ENCODE measurements at places on chromosomes 12 and 14.

GRCh38 chr14:50871914-50872732 is at the start of gene ABHD12B:
Gene ABHD12B, plus strand, starts transcription at chr14:50872053. Its CDS starts 122 bp downstream, at chr14:50872175.
- no peak for DNase-seq

- DNase-seq = no peak
Observed at GRCh38 chr12:45685680-45686079, 43.8 kb upstream of the ARID2 start.

DNA sequence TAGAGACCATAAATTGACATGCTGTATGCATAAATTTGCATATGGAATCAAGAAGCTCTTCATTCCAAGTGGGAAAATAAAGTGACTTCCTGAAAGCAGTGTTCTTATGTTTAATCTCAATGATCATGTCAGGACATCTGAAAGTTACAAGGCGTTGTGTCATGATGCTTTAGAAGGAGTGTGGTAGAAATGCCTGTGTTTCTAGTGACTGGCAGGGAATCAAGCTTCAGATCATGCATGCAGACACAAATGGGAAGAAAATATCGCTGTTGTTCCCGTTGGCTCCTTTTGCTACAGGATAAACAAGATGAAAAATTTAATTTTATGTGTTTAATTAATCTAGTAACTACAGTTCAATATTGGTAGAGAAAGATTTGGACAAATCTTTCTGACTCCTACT is 298.1 kb upstream of the SYT1 start:
- DNase-seq = no peak

DNA sequence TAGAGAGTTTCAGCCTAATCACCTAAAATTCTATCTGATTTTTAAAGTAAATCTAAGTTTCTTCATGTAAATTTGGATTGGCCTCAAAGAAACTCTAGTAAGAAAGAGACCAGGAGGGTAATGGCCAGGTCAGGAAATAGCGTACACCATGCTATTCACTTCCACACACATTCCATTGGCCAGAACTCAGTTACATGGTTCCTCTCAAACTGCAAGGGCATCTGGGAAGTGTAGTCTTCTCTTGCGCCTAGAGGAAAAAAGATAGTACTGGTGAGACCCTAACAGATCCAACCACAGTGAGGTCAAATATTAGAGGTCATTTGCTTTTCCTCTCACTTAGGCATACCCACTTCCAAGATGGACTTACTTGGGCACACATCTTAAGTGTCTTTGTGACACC is 39.1 kb downstream of the MBIP start:
- no peak for DNase-seq

GRCh38 chr14:105181549-105182295 is 610 bp upstream of the NUDT14 start:
- no peak for DNase-seq

GRCh38 chr12:130873825-130874224 is 2.0 kb downstream of the RAN start:
- DNase-seq = no peak

DNA sequence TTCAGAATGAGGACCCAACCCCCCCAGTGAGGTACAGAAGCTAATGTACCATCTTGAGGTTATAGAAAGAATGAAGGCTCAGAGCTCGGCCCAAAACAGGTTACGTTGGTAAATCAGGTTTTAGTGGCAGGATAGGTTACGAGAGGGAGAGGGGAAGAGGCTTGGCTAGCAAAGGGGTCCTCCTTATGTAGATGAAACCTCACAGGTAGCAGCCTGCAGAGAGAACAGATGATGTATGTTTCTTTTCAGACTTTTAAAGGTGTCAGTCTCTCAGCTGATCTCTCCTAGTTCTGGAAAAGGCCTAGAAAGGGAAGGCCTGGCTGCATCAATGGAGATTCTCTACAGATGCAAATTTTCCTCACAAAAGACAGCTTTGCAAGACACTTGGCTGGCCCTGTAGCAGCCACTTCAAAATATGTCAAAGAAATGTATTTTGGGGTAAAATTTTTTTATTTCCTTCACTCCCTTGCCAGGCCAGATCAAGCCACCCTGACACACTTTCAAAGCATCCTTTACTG is 71.7 kb upstream of the CPSF6 start:
- no peak for DNase-seq

DNA sequence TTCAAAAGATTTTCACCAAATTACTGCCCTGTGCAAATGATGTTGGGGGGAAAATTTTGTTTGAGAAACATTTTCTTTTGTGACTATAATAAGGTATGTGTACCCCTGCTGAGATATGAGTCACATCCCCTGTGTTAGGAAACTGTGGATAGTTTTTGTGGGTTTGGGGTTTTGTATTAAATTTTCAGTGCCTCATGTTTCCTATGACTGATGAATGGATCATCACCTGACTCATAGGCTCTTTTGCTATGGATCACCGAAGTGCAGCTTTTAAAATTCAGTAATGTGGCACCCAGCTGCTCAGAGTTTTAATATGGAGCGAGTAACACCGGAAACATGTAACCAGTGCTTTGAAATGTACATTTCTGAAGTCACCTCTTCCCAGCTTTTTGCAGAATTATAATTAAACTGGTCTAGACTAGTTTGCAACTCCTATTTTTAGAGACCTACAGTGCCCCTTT is 167.4 kb upstream of the HMGA2 start:
- DNase-seq = no peak

DNA sequence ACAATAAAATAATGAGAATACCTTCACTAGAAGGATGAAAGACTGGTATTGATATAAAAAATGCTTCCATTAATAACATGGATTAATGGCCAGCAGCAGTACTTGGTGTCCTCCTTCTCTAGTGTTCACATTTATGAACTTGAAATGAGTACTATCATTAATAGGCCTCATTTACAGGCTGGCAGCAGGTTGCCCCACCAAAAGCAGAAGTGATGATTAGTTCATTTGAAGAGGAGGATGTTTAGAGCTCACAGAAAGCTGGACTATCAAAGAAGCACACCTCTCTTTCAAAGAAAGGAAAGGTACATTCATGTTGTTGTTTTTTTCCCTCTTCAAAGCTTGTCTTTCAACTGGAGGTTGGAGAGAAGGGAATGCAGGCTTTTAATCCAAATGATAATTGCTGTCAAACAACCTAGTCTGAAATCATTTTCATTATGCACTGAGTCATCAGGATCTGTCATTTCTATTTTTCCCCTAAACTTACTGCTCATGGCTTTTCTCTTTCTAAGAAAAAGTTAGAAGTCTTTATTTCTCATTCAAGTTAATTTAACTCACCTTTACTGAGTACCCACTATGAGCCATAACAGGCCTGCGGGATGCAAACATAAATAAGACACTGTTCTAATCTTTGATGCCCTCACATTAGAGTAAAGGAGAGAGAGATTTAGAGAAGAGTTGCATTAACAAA is 157.9 kb upstream of the GRIP1 start:
- DNase-seq = no peak

- no peak for DNase-seq
Observed at GRCh38 chr12:120720234-120720986, 5.2 kb upstream of the ACADS start.

DNA sequence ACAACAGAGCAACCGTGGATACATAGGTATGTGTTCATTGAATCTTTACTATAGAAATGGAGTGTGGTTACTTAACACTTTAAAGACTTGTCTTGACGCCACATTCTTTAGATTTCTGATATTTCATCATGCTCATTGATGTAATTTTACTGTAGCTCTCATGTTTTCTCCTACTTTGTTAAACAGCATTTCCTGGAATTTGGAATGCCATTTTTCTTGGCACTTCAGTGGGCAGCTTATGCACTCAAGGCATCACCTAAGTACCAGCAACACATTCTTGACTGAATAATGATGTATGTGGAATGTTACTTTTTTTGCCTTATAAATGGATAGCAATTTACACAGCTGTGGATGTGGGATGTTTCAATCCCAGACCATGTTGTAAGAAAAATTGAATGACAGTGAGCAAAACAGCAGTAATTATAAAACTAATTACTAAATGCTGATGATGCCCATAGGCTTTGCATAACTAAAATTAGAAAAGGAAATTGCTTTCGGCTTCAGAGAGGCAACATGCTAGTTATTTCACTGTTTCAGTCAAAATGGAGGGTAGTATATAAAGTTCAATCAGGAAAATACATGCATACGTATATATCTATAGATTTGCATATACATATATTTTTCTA is 298.5 kb downstream of the NPAS3 start:
- no peak for DNase-seq

DNA sequence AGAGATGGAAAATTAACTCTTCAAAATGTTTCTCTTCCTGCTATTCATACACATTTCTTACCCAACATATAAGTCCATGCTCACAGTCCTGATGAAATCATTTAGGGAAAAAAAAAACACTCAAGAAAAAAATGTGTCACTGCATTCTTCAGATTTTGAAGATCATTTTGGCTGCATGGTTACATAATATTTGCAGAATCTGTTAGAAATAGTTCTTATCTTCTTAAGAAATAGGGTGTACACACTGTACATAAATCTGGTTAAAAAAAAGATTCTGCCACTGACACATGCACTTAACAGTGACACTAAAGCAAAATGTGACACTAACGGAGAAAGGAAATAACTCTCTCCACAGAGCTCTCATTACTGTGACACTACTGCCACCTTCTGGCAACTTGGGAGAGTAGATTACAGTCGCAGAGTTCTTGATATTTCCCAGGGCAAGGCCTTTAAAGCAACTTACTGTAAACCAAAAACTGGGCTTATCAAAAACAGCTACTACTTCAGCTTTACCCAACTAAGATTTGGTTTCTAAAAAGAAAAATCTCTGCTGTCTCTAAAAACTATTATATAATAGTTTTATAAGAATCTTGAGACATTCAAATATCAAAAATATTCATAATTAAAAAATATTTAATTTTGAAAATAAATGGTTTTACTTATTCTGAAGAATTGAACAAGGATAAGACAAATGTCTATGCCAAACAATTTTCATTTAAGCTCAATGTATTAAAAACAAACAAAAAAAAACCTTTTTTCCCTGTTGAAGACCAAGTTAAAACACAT is 65.0 kb downstream of the SETD3 start:
- DNase-seq = peak; percentile 40

GRCh38 chr14:57797160-57797559 is 68.7 kb downstream of the SLC35F4 start:
- DNase-seq = no peak

DNA sequence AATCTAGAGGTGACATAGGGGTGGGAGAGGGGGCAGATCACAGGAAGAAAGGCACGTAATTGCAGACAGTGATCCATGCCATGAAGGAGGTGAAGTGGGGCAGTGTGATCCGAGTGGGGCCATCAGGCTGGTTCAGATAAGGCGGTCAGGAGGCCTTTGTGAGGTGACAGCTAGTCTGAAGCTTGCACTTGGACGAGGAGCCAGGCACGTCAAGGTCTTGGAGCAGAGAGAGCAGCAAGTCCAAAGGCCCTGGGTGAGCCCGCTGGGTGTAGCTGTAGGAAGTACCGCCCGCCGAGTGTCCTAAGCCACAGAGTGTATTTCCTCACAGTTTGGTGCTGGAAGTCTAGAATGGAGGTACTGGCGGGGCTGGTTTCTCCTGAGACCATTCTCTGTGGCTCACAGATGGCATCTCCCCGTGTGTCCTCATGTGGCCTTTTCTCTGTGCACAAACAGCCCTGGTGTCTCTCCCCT is 23.6 kb downstream of the RHOF start:
- DNase-seq = no peak

DNA sequence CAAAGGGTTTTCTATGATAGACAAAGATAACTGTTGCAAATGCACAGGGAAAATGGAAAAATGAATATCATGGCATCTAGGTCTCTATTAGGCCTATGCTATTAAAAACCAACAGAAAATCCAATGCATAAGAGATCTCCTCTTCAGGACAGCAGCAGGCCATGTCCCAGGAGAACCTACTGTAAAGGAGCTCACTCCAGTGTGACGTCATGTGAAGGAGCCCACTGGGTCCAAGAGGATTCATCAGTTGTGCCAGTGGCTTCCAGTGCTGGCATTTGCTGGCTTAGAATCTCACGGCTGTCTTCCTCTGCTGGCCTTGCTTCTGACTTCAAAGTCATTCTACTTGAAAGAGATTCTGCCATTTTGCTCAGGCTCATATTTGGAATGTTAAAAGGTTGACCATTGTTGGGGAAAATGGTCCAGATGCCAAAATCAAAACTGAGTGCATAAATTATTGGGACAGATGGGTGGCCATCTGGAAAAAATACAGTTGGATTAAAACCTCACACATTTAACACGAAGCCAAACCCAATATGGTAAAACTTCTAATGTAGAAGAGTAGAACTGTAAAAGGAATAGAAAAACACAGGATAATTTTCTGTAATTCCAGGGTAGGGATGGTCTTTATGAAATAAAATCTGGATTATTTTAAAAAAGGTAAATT is 75.4 kb upstream of the ARID2 start:
- DNase-seq = no peak

DNA sequence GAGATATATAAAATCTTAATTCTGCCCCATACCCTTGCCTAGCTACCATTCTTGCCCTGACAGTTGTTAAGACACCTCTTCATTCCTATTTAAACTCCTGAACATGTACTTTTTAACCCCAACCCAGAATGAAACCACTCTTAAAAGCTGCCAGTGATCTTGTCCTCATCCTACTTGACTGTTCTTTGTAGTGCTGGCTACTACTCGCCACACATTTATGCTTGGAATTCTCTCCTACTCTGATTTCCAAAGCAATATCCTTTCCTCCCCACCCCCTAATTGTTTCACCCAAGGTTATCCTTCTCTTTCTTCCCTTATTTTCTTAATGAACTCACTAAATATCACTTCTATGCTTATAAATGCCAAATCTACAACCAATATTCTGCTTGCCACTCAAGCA is 4.1 kb downstream of the NFYB start:
- no peak for DNase-seq

DNA sequence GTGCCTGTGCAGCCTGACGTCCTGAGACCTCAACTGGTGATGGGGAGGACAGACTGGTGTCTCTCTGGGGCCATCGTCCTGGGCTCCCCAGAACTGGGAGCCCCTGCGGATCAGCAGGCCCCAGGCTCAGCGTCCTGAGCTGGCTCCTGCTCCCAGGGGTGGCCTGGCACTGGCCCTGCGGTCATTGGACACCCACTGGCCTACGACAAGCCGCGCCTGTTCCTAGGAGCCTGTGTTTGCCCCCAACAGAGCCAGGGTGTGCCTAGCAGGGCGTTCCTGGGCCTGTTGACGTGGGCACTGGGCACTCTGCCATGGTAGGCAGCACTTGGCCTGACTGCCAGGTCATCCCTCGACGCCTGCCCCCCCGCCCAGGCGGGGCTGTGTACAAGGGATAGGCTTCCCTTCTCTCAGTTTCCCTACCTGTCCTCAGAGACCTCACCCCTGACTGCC is 8.4 kb downstream of the ADSS1 start:
- no peak for DNase-seq

GRCh38 chr12:47207340-47207717 is 127.6 kb upstream of the AMIGO2 start:
- peak; percentile 38 for DNase-seq

GRCh38 chr12:76533331-76533730 is 26.2 kb downstream of the OSBPL8 start:
- no peak for DNase-seq

DNA sequence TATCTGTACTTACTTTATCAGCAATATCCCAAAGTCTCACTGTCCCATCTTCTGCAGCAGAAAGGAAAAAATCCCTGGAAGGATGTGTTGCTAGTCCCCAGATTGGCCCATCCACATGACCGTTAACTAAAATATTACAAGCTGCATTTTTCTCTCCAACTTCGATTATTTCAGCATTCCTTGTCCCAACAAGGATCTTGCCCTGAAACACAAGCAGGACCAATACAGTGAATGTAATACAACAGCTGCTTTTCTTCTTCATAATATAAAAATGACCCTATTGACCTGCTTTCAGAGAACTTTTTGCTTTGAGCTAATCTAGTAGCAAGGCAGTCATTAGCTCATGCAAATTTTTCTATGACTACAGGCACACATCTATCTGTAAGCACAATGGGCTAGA is 58.3 kb downstream of the ZC3H14 start:
- no peak for DNase-seq

Measured in stimulated activated CD4-positive, alpha-beta T cell treated with anti-CD3 and anti-CD28 coated beads, Interleukin-2, amount 100 ng/mL, for 24 hours (primary cell).